ENCODE measurements at places on chromosomes 12 and 14. TPM values are rescaled to one million over a fixed set of nuclear protein-coding genes. Genes with fewer than 3 reads are reported as not detected.
A peak's percentile ranks its signal among the peaks of the same experiment; 100 is the strongest.

Gene CCDC38
- total RNA-seq: 0.09 TPM

Gene KRT77
- total RNA-seq: not detected

Gene SNRNP35
- total RNA-seq: 25.5 TPM

Gene OR6C4
- not detected for total RNA-seq

DNA sequence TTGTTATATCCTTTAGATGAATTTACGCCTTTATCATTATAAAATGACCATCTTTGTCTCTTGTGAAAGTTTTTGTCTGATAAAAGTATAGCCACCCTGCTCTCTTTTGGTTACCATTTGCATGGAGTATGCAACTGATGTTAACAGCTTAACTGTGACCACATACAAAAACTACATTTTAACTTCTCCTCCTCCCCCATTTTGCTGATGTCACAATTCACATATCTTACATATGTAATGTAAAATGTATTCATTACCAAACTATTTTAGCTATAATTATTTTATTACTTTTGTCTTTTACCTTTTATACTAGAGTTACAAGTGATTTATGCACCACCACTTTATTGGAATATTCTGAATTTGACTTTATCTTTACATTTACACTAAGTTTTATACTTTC, 184.5 kb upstream of the NPAS3 start:
- H3K4me3 ChIP-seq: no peak overlapping the region
- peaks cover 3% of the 10 kb centered on the region for H3K36me3 ChIP-seq
- H3K4me1 ChIP-seq: no peaks in the 10 kb centered on the region
- H3K27ac ChIP-seq: no peak overlapping the region

- H3K4me3 ChIP-seq: no peak overlapping the region
- peak; percentile 91 for DNase-seq
- no peaks in the 10 kb centered on the region for H3K36me3 ChIP-seq
- no peak overlapping the region for H3K27ac ChIP-seq
Measured at GRCh38 chr12:76871742-76872141, 7.1 kb downstream of the CSRP2 start.

DNA sequence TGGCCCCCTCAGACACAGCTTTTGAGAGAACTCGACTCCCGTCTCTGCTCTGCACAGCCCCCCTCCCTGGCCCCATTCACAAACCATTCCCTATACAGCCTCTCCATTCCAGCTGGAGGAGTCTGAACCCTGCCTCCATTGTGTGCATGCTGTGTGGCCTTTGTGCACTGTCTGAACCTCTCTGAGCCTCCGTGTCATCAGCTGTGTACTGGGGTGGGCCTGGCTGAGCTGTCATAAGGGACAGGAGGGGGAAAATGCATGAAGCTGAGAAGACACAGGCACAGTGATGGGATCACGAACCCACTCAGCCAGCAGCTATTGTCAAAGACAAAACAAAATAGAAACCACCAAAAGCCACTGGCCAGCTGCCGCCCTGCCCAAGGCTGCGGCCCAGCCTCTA, 130.8 kb downstream of the RFLNA start:
- H3K27me3 ChIP-seq: no peaks in the 10 kb centered on the region
- no peak for DNase-seq
- no peak overlapping the region for H3K4me3 ChIP-seq
- H3K36me3 ChIP-seq: peaks cover 82% of the 10 kb centered on the region
- no peak overlapping the region for H3K27ac ChIP-seq
- peaks cover 70% of the 10 kb centered on the region for H3K4me1 ChIP-seq

DNA sequence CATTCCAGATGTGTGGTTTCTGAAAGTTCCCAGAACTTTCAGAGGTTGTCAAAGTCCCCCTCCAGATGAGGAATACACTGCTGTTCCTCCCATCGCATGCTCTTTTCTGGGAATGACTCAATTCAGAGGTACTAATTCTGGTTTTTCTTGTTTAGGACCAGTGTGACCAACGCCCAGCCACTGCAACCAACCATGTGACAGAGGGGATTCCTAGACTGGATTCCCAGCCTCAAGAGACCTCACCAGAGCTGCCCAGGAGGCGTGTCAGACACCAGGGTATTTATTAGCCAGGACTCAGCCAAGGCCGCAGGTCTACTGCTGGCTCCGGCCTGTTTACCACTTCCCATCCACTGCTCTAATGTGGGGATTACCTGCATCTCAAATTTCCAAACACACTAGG, 24.2 kb downstream of the TRAFD1 start:
- no peak overlapping the region for H3K4me3 ChIP-seq
- peaks cover 78% of the 10 kb centered on the region for H3K36me3 ChIP-seq
- H3K4me1 ChIP-seq: no peaks in the 10 kb centered on the region
- H3K27me3 ChIP-seq: no peaks in the 10 kb centered on the region
- no peak for DNase-seq
- H3K27ac ChIP-seq: no peak overlapping the region

DNA sequence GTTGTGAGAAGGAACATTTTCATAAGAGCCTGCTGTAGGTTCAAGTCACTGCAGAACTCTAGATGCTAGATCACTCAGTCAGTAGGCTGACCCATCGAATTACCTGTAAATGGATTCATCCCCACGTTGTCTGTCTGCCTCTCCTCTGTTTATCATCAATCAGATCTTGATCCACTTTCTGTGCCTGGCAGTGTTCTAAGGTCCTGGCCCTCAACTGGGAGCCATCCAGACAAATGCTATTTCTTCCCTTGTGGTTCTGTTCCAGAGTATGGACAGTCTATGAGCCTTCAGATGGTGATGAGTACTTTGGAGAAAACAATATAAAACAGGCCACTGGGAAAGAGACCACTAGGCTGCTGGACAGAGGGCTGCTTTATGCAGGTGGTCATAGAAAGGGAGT, 699.4 kb upstream of the TMEM132C start:
- no peaks in the 10 kb centered on the region for H3K4me1 ChIP-seq
- no peaks in the 10 kb centered on the region for H3K27me3 ChIP-seq
- H3K36me3 ChIP-seq: no peaks in the 10 kb centered on the region

GRCh38 chr14:57687416-57687815, 178.5 kb downstream of the SLC35F4 start:
- no peaks in the 10 kb centered on the region for H3K36me3 ChIP-seq
- no peak for DNase-seq
- no peaks in the 10 kb centered on the region for H3K27me3 ChIP-seq
- H3K4me3 ChIP-seq: no peak overlapping the region

DNA sequence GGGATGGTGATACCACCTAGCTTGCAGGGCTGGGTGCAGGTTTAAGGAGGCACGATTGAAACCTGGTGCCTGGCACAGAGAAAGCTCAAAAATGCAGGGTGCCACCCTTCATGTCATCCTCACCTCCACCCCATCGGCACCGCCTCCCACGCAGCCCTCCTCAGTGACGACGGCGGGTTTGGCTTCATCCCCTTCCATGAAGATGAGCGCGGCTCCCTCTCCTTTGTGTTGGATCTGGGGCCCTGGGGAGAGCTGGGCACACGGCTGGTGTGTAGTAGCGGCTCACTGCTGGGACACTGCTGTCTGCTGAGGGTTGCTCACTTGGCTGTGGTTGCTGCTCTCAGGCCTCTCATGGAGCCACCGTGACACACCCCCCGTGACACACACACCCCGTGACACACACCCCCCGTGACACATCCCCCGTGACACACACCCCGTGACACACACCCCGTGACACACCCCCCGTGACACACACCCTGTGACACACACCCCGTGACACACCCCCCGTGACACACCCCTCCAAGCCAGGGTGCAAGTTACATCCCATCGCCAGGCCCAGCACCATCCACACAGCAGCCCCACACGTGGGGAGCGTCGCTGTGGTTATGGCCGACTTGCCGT, 42.9 kb upstream of the FZD10 start:
- H3K27me3 ChIP-seq: no peaks in the 10 kb centered on the region
- H3K36me3 ChIP-seq: no peaks in the 10 kb centered on the region
- H3K4me1 ChIP-seq: peaks cover 72% of the 10 kb centered on the region
- no peak for DNase-seq
- no peak overlapping the region for H3K4me3 ChIP-seq

DNA sequence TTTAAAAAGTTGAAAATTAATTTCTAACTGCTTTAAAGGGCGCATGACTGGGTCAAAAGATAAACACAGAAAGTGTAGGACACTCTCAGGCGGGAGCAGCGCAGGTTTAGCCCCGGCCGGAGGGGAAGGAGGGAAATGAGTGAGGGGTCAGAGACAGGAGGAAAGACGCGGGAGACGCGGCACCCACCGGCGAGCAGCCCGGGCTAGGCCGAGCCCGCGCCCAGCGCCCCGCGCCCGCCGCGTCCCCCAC, 591 bp downstream of the GXYLT1 start:
- no peaks in the 10 kb centered on the region for H3K36me3 ChIP-seq
- no peak for DNase-seq
- H3K27me3 ChIP-seq: no peaks in the 10 kb centered on the region
- H3K27ac ChIP-seq: peak overlapping the region; percentile 54

DNA sequence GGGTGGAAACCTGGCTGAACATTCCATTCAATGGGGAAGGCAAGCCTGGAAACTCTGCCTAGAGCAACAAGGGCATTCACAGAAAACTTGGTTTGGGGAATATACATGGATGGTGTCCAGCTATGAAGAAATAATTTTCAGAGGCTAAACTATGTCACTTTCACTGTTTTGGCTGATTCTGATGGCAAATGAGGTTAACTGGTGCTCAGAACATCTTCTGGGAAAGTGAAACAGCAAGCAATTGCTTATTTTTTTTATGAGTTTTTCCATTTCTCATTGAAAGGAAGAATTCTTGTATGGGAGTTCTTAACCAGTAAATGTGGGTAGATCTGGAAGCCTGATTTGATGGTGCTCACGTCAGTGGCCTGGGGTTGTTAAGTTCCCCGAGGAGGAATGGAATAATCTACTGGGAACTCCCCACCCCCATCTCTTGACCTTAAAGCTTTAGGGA, 132.8 kb upstream of the BTG1 start:
- no peaks in the 10 kb centered on the region for H3K27me3 ChIP-seq
- peak; percentile 40 for DNase-seq
- no peak overlapping the region for H3K4me3 ChIP-seq
- H3K27ac ChIP-seq: no peak overlapping the region
- no peaks in the 10 kb centered on the region for H3K36me3 ChIP-seq

DNA sequence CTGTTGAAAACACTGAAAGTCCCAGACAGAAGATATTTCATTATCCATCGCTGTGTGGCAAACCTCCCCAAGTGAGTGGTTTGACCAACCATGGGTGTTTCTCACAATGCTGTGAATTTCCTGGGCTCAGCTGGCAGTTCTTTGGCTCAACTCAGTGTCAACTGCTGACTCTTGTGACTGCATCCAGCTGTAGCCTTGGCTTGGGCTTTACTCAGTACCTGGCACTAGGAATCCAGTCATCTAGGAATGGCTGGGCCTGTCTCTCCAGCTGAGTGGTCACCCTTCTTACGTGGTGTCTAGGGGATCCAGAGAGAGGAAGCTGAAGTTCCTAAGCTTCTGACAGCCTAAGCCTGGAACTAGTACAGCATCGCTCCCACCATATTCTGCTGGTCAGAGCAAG, 80.7 kb upstream of the PSMC1 start:
- no peak overlapping the region for H3K27ac ChIP-seq
- no peaks in the 10 kb centered on the region for H3K4me1 ChIP-seq
- no peak for DNase-seq
- no peak overlapping the region for H3K4me3 ChIP-seq
- peaks cover 3% of the 10 kb centered on the region for H3K27me3 ChIP-seq

DNA sequence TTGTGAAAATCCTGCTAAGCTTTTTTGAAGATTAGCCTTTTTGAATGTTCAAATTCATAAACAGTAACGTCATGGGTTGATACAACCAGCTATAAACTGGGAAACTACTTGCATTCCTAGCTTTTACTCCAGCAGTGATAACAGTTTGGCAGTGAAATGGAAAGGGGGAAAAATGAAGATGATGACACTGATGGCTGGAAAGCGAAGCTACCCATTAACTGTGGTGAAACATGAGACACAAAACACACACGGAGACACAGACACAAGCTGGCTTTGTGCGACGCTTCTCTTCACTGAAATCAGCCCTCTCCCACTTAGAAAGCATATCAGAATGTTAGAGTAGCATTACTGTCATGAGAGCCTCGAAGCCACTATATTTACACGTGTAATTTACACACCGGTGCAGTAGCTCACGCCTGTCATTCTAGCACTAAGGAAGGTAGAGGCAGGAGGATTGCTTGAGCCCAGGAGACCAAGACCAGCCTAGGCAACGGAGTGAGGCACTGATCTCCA, 15.7 kb downstream of the VPS37B start:
- no peaks in the 10 kb centered on the region for H3K27me3 ChIP-seq
- no peak overlapping the region for H3K4me3 ChIP-seq
- peaks cover 4% of the 10 kb centered on the region for H3K36me3 ChIP-seq
- DNase-seq: peak; percentile 46

GRCh38 chr14:68172216-68172615, 352.6 kb downstream of the RAD51B start:
- no peaks in the 10 kb centered on the region for H3K36me3 ChIP-seq
- no peaks in the 10 kb centered on the region for H3K4me1 ChIP-seq
- no peak overlapping the region for H3K4me3 ChIP-seq
- no peaks in the 10 kb centered on the region for H3K27me3 ChIP-seq

- no peaks in the 10 kb centered on the region for H3K4me1 ChIP-seq
- H3K27ac ChIP-seq: no peak overlapping the region
- H3K4me3 ChIP-seq: no peak overlapping the region
- no peak for DNase-seq
- H3K27me3 ChIP-seq: peaks cover 2% of the 10 kb centered on the region
Measured at GRCh38 chr14:71452539-71452938, 479.7 kb upstream of the RGS6 start.

DNA sequence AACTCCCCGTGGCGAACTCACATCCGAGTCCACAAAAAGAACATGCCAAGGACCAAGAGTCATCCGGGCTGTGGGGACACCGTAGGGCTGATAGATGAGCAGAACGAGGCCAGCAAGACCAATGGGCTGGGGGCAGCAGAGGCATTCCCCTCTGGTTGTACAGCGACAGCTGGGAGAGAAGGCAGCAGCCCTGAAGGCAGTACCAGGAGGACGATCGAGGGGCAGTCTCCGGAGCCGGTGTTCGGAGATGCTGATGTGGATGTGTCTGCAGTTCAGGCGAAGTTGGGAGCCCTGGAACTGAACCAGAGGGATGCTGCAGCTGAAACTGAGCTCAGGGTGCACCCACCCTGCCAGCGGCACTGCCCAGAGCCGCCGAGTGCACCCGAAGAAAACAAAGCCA, 50.7 kb downstream of the TBC1D30 start:
- H3K36me3 ChIP-seq: no peaks in the 10 kb centered on the region
- H3K27ac ChIP-seq: no peak overlapping the region
- no peak overlapping the region for H3K4me3 ChIP-seq
- no peak for DNase-seq
- no peaks in the 10 kb centered on the region for H3K4me1 ChIP-seq

GRCh38 chr12:119292893-119293630, 41.5 kb upstream of the CCDC60 start:
- H3K27ac ChIP-seq: no peak overlapping the region
- no peaks in the 10 kb centered on the region for H3K36me3 ChIP-seq
- no peak overlapping the region for H3K4me3 ChIP-seq
